Stimulated activated CD4-positive, alpha-beta T cell treated with anti-CD3 and anti-CD28 coated beads, Interleukin-12 subunit alpha, Interleukin-12 subunit beta, amount 100 ng/mL, for 4 hours (primary cell): ENCODE measurements at places on chromosomes 11 and 22.

- DNase-seq: no peak
Measured at GRCh38 chr11:15810525-15810924, 545.8 kb downstream of the SOX6 start.

DNA sequence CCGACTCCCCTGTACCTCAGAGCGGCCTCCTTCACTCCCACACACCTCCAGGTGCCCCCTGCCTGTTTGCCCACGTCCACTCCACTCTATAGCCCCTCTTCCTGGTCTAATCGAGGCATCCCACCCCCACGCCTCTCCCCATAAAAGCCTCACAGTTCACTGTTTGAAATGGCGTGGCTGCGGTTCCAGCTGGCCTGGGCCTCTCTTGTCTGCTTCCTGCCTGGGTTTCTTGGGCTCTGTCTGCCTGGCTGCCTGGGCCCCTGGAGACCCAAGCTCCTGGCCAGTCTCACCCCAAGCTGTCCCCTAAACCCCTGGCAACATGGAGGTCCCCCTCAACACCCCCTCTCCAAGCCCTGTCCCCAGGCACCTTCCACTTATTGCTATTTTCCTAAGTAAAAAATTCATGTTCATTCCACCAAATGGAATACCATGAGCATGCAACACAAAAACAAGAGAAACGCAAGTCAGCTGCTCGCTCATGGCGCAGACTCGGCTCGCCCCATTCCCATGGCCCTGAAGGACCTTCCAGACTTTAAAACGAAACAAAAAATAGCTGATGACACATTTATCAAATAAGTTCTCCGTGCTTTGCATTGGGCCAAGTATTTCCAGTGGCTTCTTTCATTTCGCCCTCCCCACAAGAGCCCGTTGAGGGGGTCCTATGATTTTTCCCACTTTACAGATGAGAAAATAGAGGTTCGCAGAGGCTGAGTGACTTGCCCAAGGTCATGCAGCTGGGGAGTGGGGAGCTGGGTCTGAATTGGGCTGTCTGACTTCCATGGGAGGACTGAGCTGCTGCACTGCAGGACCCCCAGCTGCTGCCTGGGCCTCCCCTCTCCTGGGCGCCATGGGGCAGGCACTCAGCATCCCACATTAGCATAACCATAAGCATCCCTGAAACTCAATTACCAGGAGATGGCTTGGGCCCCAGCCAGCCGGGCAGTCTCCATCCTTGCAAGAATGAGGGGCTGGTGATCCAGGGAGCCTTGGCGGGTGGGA, 11.7 kb upstream of the FLRT1 start:
- DNase-seq: no peak

GRCh38 chr22:28105413-28105812, 186.4 kb upstream of the PITPNB start:
- no peak for DNase-seq

- DNase-seq: no peak
Measured at GRCh38 chr22:44884562-44884961, 125.2 kb downstream of the PHF21B start.

DNA sequence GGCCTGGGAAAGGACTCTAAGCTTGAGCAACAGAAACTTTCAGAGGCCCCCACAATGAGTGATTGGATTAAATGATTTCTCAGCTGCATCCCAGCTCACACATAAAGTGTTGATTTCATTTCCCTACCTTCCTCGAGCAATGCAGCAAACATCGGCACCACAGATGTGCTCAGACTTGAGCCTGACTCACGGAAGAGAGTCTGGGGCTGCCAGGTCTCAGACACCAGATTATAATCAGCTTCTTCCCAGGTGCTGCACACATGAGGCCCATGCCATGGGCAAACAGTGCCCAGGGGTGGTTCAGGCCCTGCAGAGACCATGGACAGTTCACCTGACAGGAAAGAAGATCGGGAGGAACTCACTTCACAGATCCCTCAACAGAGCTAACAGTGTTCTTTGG, 226.6 kb upstream of the TENM4 start:
- DNase-seq: no peak

DNA sequence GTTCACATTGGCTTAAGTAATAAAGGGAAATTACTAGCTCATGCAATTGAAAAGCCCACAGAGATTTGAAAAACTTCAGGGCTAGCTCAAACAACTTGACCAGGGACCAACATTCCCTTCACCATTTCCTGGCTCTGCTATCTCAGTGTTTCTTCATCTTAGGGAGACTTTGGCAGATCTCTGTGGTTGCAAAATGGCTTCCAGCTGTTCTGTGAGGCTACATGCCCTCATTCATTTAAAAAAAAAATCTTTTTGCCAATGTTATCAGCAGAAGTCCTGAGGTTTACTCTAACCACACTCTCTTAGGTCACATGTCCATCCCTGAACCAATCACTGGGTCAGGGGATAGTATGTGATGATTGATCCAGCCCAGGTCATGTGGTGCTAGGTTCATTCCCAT, 13.9 kb upstream of the RASSF10 start:
- DNase-seq: no peak

GRCh38 chr22:48589901-48590300, 1237.8 kb downstream of the BRD1 start:
- DNase-seq: no peak

DNA sequence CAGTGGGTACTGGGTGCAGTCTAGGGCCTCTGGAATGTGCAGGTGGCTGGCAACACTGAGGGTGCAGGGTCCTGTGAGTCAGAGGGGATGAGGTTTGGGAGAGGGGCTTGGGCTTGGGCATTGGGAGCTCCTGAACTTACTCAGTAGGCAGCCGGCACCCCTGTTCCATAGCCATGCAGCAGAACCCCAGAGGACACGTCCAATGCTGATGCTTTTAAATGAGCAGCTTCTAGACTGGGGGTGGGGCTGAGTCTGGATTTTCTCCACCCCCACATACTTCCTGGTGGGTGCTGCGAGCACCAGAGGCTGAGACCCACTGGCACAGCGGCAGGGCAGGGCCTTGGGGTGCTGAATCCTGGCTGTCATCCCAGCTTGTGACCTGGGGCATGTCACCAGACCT, 71.4 kb downstream of the ARHGAP8 start:
- no peak for DNase-seq

GRCh38 chr22:46378426-46379065, 43.0 kb downstream of the TRMU start:
- DNase-seq: no peak
